Osteocyte (in vitro differentiated cells): ENCODE measurements at places on chromosomes 1 and 21. TPM values are rescaled to one million over a fixed set of nuclear protein-coding genes. Genes with fewer than 3 reads are reported as not detected.

DNA sequence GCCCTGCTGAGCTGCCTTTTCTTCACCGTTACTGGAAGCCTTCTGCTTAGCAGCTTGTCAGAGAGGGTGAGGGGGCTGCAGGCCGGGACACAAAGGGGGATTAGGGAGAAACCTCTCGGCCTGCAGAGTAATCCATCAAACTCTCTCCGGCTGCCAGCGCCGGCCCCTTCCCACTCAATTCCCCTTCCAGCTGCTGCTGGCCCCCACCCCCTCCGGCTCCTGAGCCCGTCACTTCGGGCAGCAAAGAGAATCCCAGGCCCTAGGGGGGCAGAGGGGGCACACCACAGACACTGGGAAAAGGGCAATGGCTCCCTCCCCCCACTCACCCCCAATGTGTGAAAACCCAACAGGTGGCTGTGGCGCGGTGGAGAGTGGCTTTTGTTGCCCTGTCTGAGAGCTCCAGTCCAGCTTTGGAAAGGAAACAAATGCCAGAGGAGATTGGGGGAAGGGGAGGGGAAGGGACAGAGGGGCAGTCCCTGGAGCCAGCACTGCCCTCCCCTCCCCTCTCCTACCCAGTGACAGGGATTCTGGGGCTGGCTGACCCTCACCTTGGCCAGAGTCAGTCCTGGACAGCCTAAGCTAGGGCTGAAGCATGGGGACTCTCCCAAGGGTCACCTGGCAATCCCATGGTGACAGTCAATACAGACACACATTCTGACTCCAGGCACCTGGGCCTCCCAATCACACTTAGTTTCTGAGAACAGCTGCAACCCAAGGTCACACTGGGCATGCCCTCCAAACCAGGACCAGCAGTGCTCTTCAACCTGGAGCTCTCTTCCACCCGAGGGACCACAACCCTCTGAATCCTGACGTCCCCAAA is 9.5 kb downstream of the SLC45A3 start:
- no peak for DNase-seq

KLF17 gene
- total RNA-seq = not detected in 2 replicates

DNA sequence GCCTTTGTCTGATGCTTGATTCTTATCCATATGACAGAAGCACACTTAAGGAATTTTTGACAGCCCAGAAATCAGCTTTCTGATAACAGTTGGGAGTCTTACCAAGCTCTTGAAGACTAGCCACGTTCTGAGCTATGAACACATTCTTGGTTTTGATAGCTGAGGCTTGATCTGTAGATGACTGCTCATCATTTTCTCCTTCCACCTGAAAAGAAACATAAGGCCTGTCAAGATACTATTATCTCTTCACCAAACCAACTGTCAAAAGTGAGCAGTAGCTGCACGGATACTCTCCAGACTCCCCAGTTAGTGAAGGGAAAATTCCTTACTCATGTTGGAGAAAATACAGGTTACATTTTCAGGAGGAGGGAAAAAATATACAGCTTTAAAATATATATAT is 12.2 kb downstream of the UBR4 start:
- DNase-seq = no peak

ANGEL2 gene
- 30.5 and 34.7 TPM in 2 replicates for total RNA-seq

GRCh38 chr1:227893300-227893948 is 54.3 kb downstream of the WNT9A start:
- DNase-seq = peak; percentile 66

- DNase-seq = no peak
These were observed 206.1 kb downstream of the KAZN start for GRCh38 chr1:14804626-14805025.

PTAFR gene
- 0.08 TPM in 1 of 2 replicates, not detected in the other for total RNA-seq

DNA sequence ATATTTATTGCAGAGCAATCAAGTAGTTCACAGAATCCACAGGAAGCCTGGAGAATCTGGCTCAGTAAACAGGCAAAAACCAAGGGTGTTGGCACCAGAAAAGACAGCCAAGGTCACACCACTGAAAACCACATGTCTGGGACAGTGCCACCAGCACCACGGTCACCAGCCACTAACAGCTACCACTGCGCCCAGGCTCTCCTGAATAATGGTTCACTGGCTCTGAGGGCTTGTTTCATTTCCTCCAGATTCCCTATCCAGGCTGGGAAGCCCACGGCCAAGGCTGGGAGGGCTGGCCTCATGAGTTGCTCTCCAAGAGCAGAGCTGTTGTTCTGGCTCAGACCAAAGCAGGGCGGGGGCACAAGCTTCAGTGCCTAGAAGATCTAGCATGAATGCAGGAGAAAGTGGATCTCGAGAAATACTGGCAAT is 54.5 kb upstream of the PTGFRN start:
- no peak for DNase-seq

GRCh38 chr1:198948895-198949659 is 310.2 kb downstream of the PTPRC start:
- DNase-seq = no peak

- DNase-seq = no peak
These were observed 1.3 kb downstream of the SLC41A1 start for GRCh38 chr1:205811660-205812059.

THBS3 gene
- total RNA-seq = 55.4 and 57.2 TPM in 2 replicates

DNA sequence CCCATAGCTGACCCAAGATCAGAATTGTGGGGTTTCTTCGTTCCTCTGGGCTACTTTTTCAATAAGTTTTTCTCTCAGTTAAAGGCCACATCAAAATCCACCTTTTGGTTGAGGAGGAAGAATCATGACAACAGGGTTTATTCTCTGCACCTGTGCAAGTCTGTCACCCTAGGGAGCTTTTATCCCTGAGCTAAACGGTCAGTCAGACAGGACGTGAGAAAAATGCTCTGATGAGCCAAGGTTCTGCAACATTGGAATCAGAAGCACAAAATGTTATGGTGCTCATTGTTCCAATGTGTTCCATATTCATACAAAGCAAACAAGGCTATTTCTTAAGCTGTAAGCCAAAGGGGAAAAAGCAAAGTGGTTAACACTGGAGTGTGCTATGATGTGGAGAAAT is 7.4 kb upstream of the ERICH3 start:
- DNase-seq = no peak

C4BPA gene
- total RNA-seq = not detected in 2 replicates

DNA sequence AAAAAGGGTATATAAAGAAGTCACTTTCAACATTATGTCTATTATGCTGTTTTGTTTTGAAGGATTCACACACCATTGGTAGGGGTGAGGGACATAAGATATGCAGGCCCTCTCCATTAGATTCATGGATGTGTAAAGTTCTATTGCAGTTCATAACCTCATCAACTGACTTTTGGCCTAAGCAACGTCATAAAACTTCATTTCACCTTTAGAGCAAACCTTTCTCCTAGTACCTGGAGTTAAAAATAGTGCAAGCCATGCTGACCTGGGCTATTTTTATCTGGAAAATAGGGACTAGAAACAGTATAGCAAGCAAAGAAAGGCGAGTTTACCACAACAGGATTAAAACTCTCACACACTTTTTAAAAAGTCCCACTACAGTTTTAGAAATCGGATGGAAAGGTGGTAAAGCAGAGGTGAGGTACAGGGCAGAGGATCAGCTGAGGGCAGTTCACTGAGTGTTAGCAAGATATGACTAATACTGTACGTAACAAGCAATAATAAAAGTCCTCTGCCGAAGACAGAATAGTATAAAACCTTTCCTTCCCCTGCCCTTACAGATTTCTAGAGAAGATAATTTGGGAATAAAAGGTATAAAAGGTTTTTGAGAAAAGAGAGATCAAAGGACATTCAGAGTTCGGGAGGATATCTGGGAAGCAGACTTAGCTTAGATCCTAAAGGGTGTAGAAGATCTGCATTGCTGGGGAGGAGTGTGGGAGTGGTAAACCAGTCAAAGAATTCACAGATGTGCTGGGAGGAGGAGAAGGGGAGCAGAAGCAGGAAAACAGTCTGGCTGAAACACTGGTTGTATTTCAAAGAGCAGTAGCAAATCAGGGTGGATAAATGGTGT is 14.3 kb downstream of the EGLN1 start:
- no peak for DNase-seq

DNA sequence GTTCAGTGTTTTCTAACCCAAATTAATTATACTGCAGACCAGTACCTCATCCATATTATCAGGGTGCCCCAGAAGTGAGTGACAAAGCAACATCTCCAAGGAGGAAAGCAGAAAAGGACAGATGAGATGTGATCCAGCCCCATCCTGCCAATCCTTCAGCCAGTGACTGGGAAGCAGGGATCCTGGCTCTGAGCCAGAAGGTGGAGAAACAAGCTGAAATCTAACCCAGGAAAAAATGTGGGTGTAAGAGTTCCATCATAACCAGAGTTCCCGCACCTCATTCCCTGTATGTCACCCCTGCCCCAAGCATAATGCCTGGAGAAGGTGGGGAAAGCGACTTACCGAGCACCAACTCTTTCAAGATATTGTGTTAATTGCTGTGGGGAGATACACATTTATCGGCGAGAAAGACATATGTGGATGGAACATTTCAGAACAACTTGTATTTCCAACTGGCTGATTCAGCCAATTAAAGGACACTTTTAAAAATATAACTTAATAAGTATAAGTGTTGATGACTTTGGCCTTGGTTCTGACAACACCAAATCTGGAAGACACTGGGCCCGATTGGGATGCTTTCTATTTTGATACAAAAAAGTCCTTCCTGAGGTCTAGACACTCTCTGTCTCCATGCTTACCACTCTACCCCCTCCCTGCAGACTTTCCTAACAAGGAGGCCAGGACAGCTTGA is 14.9 kb downstream of the PLEKHA6 start:
- DNase-seq = no peak

DNA sequence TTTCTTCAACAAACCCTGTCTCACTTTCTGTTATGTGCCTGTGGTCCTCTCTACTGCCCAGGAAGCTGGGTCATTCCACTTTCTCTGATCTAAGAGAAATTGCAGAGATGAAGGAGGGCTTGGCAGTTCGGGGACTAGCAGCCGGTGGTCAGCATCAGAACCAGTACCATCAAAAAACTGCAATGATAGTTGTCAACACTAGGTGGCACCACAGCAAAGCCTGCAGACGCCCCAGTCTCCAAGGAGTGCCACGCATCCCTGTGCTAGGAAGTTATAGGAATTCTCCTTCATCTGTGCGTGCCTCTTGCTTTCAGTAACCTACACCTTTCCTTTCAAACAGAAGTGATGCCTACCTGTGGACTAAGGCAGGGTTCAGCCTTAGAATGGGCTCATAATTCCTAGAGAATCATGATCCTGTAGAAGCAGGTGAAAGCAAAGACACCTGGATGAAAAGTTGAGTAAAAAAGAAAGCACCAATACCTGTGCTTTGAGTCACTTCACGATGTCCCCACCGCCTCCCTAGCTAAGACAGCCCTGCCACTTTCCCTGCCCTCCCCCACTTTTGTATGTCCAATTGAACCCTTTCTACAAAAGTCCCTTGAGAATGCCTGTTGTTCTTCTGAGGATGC is 129.2 kb downstream of the ADAMTS1 start:
- DNase-seq = no peak

DNA sequence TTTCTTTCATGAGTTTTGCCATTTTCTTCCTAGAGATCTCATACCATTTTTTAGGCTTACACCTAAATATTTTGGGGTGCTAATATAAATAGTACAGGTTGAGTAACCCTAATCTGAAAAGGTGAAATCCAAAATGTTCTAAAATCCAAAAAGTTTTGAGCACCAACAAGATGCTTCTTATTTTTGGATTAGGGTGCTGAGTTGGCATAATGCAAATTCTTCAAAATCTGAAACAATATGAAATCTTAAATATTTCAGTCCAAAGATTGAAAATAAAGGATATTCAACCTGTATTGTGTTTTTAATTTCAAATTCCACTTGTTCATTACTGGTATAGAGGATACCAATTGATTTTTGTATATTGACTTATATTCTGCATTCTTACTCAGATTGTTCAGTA is 51.1 kb upstream of the KCNK2 start:
- no peak for DNase-seq

- DNase-seq = no peak
These were observed 80.2 kb upstream of the ACTRT2 start for GRCh38 chr1:2941040-2941439.

DNA sequence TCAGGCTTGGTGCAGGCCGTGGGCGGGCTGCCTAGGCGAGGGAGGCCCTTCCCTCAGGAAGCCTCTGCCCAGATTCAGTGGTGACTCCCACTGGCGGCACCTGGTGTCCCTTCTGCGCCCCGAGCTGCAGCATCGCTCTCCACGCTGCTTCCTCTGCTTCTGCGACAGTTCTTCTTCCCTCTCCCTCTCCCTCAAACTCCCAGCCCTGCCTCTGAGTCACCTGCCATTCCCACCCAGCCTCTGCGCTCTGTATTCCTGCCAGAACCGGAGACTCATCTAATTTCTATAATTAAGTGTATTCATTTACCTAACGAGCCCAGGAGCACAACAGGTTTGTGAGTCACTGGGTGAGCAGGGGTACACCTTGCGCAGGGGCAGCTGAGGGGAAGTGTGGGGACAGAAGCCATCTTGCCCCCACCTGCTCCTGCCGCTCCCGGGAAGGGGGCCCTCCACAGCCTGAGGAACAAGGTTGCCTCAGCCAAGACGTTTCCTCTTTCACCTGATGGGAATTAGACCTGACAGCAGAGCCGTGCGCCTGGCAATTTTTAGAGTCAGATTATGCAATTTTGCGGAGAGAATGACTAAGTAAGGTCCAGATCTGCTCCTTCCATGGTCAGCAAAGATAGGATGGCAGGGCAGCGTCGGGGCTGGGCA is 19.4 kb downstream of the KCNC4 start:
- DNase-seq = no peak

DNA sequence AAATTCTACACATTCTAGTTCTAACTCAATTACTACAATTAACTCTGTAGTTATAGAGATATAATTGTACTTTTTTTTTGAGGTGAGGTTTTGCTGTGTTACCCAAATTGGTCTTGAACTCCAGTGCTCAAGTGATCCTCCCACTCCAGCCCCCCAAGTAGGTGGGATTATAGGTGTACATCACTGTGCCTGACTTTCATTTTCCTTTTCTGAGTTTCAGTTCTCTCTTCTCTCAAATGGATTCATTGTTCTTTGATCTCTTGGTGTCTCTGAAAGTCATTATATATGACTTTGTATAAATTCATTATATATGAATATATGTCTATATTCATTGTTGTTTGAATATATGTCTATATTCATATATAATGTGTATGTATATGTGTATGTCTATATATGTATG is 74.0 kb upstream of the GALNT2 start:
- DNase-seq = no peak

DNA sequence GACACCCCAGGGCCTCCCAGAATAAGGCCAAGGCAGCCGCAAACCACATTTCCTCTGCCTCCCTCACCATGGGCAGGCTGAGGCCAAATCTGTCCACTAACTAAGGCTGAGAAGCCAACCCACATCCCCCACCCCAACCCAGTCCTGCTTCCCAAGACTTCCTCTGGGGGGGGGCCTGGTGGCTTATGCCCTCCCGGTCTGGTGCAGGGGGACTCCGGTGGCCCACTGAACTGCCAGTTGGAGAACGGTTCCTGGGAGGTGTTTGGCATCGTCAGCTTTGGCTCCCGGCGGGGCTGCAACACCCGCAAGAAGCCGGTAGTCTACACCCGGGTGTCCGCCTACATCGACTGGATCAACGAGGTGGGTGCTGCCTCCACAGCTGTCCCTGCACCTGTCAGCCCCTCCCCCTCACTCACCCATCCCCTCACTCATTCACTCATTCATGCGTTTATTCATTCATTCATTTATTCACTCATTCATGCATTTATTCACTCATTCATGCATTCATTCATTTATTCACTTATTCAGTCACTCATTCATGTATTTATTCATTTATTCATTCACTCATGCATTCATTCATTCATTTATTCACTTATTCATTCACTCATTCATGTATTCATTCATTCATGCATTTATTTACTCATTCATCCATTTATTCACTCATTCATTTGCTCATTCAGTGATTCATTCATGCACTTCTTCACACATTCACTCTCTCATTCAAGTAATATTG is 7.3 kb downstream of the CTRC start:
- DNase-seq = no peak

ZBTB21 gene
- 20.3 and 20.9 TPM in 2 replicates for total RNA-seq
